NCI-H2171 treated with DMSO at 0.1 percent for 48 hours (cell line): ENCODE measurements at places on chromosomes 1 and 21.
A peak's percentile ranks its signal among the peaks of the same experiment; 100 is the strongest.

DNA sequence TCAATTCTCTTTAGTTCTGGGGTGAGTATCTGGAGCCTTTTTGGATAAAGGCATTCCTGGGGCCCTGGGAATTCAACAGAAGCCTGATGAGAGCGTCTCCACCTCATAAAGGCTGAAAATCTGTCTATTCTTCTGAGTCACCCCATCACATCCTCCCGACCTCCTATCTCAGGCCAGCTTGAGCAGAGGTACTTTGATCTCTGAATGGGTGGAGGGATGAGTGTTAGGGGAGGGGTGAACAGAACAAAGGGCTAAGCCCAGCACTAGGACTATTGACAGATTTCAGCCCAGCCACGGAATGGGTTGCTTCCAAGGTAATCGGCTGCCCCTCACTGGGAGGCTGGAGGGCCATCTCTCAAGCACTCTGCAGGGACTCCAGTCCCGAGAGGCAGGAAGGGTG lies 2.5 kb upstream of the MYBPH start:
- DNase-seq, result no peak

GRCh38 chr1:104825401-104825800 lies 1075.7 kb downstream of the AMY1C start:
- DNase-seq, result no peak

GRCh38 chr1:67211589-67212563 lies 45.6 kb downstream of the IL23R start:
- DNase-seq, result peak; percentile 3

DNA sequence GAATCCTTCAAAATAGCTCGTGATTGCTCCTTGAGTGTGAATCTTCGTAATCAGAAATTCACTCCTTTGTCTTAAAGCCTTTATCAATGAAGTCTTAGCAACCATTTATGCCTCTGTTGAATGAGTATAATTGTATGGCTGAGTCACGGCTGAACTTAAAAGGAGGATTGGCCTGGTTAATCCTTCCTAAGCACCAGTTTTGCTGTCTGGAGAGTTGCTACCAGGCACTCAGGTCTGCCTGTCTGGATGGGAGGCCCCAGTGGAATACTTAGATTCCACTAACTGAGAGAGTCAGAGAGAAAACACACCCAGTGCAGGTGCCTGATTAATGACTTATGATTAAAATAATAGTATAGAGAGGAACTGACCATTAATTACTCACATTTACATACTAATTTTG lies 7.6 kb upstream of the HHAT start:
- DNase-seq, result no peak

- no peak for DNase-seq
Observed at GRCh38 chr1:230066031-230066430, 1.0 kb upstream of the GALNT2 start.

DNA sequence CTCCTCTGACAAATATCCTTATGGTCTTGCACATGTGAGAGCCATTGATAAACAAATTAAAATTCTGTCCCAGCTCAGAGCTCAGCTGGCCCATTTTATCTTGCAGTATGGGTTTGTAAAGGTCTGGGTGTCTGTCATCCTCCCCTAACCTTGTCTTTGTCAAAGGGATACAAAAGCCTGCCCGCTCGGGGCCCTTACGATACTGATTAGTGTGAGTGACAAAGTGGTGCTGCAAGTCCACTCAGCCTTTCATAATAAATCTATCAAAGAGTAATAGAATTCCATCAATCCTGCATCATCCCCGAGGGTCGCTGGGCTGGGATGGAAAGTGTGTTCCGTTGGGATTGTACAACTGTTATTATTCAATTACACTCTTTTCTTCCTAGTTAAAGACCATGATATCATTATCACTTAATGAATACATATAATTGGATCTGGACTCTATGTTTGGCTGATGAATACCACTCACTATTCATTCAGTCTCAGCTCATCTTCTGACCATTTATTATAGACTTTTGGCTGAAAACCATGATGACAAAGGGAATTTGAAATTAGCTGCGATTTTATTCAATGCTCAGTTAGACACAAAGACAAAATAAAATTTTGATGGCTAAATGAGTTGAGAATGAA lies 122.5 kb upstream of the FOXD3 start:
- DNase-seq, result no peak

- DNase-seq, result no peak
Observed at GRCh38 chr1:202791077-202791747, 17.0 kb downstream of the KDM5B start.

- DNase-seq, result no peak
Observed at GRCh38 chr21:43287795-43288755, 119.3 kb downstream of the CRYAA start.

DNA sequence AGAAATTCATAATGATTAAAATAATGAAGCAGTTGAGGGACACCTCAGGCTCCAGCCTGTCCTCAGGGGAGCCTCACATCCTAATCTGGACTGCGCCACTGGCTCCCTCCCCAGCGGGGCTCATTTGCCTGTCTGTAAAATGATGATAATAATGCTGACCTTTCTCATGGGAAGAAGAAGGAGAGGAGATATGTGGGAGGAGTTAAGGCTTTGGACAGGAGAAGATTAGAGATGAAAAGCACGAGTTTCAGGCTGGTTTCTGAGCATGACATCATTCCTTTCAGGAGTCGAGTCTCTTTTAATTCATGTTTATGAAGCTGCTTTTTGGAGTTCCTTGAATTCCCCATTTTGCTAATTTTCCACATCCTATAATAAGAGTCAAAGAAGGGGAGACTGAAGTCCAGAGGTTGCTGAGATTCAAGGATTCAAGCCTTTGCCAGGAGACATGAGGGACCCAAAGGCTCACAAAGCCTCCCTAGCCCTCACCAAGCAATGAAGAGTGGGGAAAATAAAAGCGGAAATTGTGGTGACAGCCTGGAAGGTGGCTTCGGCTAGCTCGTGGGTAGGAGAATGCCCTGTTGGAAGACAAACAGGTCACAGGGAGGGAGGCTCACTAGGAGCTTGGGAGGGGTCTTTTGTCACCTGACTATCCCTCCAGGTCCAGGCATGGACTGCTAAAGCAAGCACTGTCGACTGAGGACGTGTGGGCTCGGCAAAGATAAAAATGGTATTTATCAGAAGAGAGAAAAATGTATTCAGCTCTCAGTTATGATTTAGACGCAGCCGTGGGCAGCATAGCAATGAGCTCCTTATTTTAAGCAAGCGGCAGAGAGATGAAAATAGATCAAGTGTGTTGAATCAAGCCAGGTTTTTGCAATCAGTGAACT lies 27.5 kb upstream of the STMN1 start:
- no peak for DNase-seq

GRCh38 chr1:153881751-153882150 lies 41.0 kb downstream of the GATAD2B start:
- DNase-seq, result peak; percentile 88

GRCh38 chr1:42144711-42145388 lies 8.4 kb upstream of the GUCA2B start:
- peak; percentile 59 for DNase-seq

DNA sequence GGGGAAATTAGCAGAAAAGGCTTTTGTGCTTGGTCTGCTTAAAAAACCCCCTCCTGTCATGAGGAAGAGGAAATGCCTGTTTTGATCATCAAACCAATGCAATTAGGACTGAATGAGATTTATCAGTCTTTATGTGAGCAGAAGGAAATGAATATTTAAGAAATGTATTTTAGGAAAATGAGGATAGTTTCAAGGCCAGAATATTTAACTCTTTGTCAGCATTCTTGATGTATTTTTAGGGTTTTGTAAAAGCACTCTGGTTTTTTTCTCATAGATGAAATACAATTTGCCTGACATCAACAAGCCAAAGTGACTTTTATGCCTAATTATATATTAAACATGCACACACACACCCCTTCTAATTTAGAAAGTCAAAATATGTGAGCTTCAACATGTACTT lies 213.8 kb downstream of the GRIK1 start:
- no peak for DNase-seq

- DNase-seq, result no peak
Observed at GRCh38 chr1:53733975-53734649, 4.9 kb downstream of the GLIS1 start.

GRCh38 chr1:17865912-17866739 lies 111.0 kb downstream of the ACTL8 start:
- no peak for DNase-seq

GRCh38 chr1:76961820-76962207 lies 94.5 kb downstream of the ST6GALNAC5 start:
- no peak for DNase-seq

DNA sequence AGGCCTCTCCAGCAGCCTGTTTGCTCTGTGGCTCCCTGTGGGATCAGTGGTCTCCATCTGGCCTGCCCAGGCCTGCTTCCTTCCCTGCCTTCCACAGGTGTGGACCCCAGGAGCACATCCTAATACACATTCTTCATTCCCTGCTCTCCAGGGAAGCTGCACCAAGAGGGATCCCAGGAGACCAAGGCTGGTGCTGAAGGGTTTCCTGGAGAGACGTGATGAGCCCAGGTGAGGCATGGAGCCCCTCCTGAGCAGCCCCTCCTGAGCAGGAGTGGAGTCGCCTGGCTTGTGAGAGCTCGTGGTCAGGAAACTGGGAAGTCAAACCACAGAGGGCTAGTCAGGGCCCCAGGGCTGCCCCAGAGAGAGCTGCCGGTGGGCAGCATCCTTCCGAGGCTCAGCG lies 561.4 kb downstream of the MATN1 start:
- DNase-seq, result peak; percentile 26

DNA sequence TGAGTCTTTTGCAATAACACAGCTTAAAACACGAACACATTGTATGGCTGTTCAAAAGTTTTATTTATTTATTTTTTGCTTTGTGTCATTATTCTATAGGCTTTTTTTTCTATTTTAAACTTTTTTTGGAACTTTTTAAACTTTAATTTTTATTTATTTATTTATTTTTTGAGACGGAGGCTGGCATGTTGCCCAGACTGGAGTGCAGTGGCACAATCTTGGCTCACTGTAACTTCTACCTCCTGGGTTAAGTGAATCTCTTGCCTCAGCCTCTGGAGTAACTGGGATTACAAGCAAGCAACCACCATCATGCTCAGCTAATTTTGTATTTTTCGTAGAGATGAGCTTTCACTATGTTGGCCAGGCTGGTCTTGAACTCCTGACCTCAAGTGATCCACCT lies 88.3 kb upstream of the GADD45A start:
- no peak for DNase-seq

- no peak for DNase-seq
Observed at GRCh38 chr1:117674521-117675400, 68.9 kb downstream of the TENT5C start.

GRCh38 chr1:114490274-114490693 lies 20.7 kb downstream of the TRIM33 start:
- peak; percentile 37 for DNase-seq

DNA sequence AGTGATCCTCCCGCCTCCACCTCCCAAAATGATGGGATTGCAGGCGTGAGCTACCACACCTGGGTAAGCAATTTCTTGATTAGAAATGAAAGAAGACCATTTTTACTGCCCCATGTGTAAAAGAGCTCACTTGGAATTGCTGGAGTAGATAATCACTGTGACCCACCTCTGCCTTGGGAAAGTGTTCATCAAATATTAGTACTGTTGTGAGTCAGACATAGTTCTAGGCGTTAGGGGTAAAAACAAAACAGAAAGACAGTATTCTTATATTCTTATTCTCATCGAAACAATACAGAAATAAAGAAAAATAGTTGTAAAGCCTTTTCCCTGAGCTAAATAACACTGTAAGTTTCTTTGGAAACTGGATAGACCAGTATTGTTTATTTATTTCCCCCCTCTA lies 36.2 kb downstream of the CELF3 start:
- no peak for DNase-seq

GRCh38 chr1:117895482-117896114 lies 33.8 kb downstream of the GDAP2 start:
- DNase-seq, result peak; percentile 85

- no peak for DNase-seq
Observed at GRCh38 chr1:21779613-21780521, 3.1 kb downstream of the USP48 start.

GRCh38 chr1:222171005-222171404 lies 376.9 kb downstream of the HHIPL2 start:
- peak; percentile 57 for DNase-seq

DNA sequence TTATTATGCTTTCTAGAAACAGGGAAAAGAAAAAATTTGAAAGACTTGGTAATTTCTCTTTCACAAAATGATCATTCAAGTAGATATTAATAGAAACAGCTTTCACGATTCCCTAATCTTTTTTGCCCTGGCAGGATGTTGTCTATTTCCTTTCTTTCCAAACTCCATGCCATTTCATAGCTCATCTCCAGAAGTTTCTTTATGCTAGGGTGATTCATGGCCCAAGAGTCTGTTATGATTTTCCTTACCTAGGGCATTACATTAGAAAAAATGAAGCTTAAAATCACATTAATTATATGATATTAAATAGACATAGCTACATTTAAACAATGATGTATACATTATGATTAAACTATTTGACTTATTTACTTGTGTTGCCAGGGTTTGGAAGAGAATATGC lies 762.1 kb downstream of the LTN1 start:
- DNase-seq, result no peak

- peak; percentile 43 for DNase-seq
Observed at GRCh38 chr1:46533179-46533864, 18.1 kb downstream of the KNCN start.

GRCh38 chr1:210687582-210688279 lies 359.0 kb downstream of the HHAT start:
- DNase-seq, result no peak

- no peak for DNase-seq
Observed at GRCh38 chr1:117077267-117077666, 17.1 kb downstream of the TTF2 start.

- DNase-seq, result no peak
Observed at GRCh38 chr21:32886339-32886738, 114.8 kb upstream of the PAXBP1 start.

DNA sequence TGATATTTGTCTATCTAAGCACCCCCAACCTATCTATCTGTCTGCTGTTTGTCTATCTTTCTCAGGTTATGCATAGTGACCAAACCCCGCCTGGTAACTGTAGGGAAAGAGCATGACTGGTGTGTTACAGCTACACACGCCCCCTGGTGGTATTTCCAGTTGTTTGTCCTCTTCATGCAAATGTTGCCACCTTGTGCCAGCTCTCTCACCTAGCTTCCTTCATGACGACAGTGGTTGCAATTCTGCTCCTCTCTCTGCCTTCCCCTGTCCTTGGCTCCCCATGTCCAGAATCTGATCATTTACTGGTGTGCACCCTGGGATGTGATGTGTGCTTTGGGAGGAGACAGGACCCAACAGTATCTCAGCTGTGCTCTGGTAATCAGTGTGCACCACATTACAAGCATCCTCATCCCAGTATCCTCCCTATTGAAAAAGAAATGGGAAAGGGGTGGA lies 8.1 kb upstream of the INKA2 start:
- DNase-seq, result peak; percentile 70
